GM23338 (cell line): ENCODE measurements at places on chromosomes 4 and X. TPM values are rescaled to one million over a fixed set of nuclear protein-coding genes. Genes with fewer than 3 reads are reported as not detected.

Gene GC
- 0.21 TPM in 1 of 2 replicates, not detected in the other for total RNA-seq

Gene SPRY1
- total RNA-seq: 62.8 and 67.2 TPM in 2 replicates

Gene PPP1R3F
- 9.4 and 11.3 TPM in 2 replicates for total RNA-seq

Gene MED28
- total RNA-seq: 24.0 and 25.8 TPM in 2 replicates

Gene F9
- not detected in 2 replicates for total RNA-seq

Gene PCDH18
- 63.2 and 68.1 TPM in 2 replicates for total RNA-seq

Gene ATP2B3
- total RNA-seq: 0.17 and 0.54 TPM in 2 replicates

Gene RP2
- total RNA-seq: 11.0 and 12.1 TPM in 2 replicates

Gene NPY2R
- 0.47 and 0.59 TPM in 2 replicates for total RNA-seq

Gene TBL1X
- 26.9 and 29.9 TPM in 2 replicates for total RNA-seq

Gene ZFYVE28
- total RNA-seq: 4.6 and 8.7 TPM in 2 replicates

Gene CT47B1
- total RNA-seq: not detected in 2 replicates
